Hippocampal formation (tissue), 2 donors: ENCODE measurements at places on chromosomes 12 and 14.

DNA sequence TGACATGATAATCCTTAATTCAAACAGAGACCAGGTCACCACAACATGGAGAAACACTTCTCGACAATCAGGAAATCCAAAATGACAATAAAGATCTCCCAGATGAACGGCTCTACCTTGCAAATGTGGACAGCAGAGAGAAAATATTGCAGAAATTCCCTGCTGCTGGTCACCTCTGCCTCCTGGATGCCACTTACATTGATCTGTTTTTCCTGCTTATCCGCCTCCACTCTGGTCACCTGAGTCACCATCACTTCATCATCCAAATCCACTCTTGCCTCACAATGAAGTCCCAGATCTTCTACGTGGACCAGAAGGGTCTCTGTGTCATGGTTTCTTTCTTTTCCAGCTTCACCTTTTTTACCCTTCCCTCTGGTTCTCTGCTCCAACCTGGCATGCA, 21.1 kb downstream of the TTC9 start:
- DNase-seq = no peak

- DNase-seq = no peak
These were observed 1.8 kb upstream of the LRFN5 start for GRCh38 chr14:41604721-41605531.

- DNase-seq = no peak
These were observed 20.5 kb downstream of the OR10G2 start for GRCh38 chr14:21614240-21614639.

GRCh38 chr12:20361416-20361815, 6.9 kb upstream of the PDE3A start:
- DNase-seq = no peak

DNA sequence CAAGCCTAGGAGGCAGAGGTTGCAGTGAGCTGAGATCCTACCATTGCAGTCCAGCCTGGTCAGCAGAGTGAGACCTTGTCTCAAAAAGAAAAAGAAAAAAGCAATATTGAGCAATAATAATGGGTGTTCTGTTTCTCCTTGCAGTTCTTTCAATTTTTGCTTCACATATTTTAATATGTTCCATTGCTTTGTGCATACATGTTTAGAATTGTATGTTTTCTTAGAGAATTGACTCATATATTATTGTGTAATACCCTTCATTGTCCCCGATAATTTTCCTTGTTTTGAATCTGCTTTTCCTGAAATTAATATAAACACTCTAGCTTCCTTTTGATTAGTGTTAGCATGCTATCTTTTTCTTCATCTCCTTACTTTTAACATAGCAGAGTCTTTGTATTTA, 138.4 kb upstream of the NPAS3 start:
- no peak for DNase-seq

GRCh38 chr14:54529811-54530210, 20.1 kb downstream of the CGRRF1 start:
- DNase-seq = no peak

DNA sequence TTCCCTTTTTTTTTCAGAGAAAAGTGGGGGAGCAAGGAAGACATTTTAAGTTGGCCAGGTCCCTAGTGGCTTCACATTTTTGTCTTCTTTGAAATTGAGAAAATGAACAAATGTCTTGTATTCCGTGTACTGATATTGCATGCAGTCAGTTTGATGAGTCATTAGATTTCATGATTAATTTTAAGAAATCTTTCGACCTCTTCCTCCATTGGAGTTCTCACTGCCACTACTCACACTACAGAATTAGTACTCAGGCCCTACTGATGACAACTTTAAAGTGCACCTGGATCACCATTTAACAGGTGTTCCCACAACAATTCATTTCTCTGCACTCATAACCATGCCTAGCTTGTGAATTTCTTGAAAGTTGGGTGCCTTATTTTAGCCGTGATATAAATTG, 50.5 kb downstream of the SAMD4A start:
- no peak for DNase-seq

- DNase-seq = no peak
These were observed 28.3 kb downstream of the KCTD10 start for GRCh38 chr12:109448707-109449390.

GRCh38 chr12:122023339-122024131, 1.9 kb downstream of the BCL7A start:
- peak; percentile 62 for DNase-seq

- peak; percentile 12 for DNase-seq
These were observed 8.1 kb upstream of the LHX5 start for GRCh38 chr12:113479590-113480335.
